Neuronal stem cell (in vitro differentiated cells): ENCODE measurements at places on chromosomes 1 and 21.
A peak's percentile ranks its signal among the peaks of the same experiment; 100 is the strongest.

- H3K36me3 ChIP-seq: no peaks in the 10 kb centered on the region
- peak overlapping the region; percentile 61 for H3K4me3 ChIP-seq
- H3K27ac ChIP-seq: no peak overlapping the region
- no peaks in the 10 kb centered on the region for H3K27me3 ChIP-seq
Observed at GRCh38 chr21:34166468-34166867, 93.1 kb downstream of the MRPS6 start.

GRCh38 chr1:235019471-235019870 lies 109.2 kb downstream of the TOMM20 start:
- H3K27ac ChIP-seq: no peak overlapping the region
- DNase-seq: no peak
- H3K4me1 ChIP-seq: peaks cover 20% of the 10 kb centered on the region
- no peak overlapping the region for H3K4me3 ChIP-seq
- H3K27me3 ChIP-seq: no peaks in the 10 kb centered on the region
- no peaks in the 10 kb centered on the region for H3K36me3 ChIP-seq

- H3K27ac ChIP-seq: no peak overlapping the region
- no peaks in the 10 kb centered on the region for H3K4me1 ChIP-seq
- no peaks in the 10 kb centered on the region for H3K36me3 ChIP-seq
- H3K27me3 ChIP-seq: no peaks in the 10 kb centered on the region
- no peak for DNase-seq
Observed at GRCh38 chr1:244995602-244996400, 131.5 kb upstream of the HNRNPU start.

GRCh38 chr1:247112479-247112781 lies 8.3 kb upstream of the ZNF669 start:
- no peaks in the 10 kb centered on the region for H3K36me3 ChIP-seq
- peaks cover 10% of the 10 kb centered on the region for H3K27me3 ChIP-seq
- H3K4me3 ChIP-seq: peak overlapping the region; percentile 88
- peaks cover 7% of the 10 kb centered on the region for H3K4me1 ChIP-seq
- no peak for DNase-seq
- no peak overlapping the region for H3K27ac ChIP-seq

DNA sequence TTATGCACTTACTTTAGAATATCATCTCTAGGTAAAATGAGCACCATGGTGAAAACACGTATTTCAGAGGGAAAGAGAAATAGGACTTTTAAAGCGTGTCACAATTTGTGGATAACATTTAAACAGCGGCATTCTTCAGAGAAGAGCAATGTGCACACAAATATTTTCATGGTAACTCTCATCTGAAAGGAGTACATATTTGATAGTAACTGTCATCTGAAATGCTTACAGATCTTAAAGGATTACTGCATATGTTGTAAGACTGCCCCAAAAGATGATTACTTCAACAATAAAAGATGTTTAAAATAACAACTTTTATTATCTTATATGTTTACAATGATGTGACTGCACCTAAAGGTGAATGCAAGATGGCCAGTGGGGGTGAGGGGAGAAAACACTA lies 408.8 kb downstream of the PLA2G4A start:
- DNase-seq: no peak
- no peaks in the 10 kb centered on the region for H3K27me3 ChIP-seq
- H3K27ac ChIP-seq: no peak overlapping the region
- no peaks in the 10 kb centered on the region for H3K4me1 ChIP-seq
- no peaks in the 10 kb centered on the region for H3K36me3 ChIP-seq

GRCh38 chr1:40310983-40311642 lies 6.0 kb downstream of the COL9A2 start:
- no peak overlapping the region for H3K4me3 ChIP-seq
- peaks cover 26% of the 10 kb centered on the region for H3K4me1 ChIP-seq
- peaks cover 7% of the 10 kb centered on the region for H3K27me3 ChIP-seq
- no peak overlapping the region for H3K27ac ChIP-seq
- no peak for DNase-seq

DNA sequence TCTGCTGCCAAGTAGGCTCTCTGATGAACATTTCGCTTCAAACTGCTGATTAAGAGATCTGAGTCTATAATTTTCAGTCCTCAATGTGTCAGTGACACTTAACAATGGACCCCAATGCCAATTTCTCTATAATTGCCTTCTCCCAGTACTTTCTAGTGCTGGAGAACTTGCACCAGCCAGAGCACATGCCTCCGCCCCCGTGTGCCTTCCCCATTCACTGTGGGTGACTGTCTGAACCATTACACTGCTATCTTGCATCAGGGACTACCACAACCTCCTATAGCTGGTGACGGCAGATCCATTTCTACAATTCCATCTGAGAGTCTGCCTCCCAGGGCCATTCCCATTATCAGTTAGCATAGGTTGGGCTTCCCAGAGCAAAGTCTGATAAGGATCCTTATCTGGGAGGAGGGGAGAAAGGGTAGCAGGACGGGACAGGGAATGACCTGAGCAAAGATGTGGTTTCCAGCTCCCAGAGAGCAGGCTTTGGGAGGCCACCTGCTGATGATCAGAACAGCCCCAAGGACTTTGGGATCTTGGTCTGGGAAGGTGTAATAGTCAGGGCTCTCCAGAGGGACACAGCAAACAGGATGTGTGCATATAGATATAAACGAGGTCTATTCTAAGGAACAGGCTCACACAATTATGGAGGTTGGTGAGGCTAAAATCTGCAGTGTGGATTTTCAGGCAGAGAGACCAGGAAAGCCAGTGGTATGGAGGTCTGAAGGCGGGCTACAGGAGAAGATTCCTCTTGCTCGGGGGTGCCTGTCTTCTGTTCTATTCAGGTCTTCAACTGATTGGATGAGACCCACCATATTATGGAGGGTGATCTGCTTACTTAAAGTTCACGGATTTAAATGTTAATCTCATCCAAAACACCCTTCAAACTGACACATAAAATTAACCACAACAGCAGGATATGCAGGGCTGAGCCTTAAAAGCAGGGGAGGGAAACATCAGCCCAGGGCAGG lies 238.2 kb downstream of the PTPRU start:
- no peaks in the 10 kb centered on the region for H3K36me3 ChIP-seq
- no peaks in the 10 kb centered on the region for H3K4me1 ChIP-seq
- no peak overlapping the region for H3K27ac ChIP-seq
- DNase-seq: no peak

DNA sequence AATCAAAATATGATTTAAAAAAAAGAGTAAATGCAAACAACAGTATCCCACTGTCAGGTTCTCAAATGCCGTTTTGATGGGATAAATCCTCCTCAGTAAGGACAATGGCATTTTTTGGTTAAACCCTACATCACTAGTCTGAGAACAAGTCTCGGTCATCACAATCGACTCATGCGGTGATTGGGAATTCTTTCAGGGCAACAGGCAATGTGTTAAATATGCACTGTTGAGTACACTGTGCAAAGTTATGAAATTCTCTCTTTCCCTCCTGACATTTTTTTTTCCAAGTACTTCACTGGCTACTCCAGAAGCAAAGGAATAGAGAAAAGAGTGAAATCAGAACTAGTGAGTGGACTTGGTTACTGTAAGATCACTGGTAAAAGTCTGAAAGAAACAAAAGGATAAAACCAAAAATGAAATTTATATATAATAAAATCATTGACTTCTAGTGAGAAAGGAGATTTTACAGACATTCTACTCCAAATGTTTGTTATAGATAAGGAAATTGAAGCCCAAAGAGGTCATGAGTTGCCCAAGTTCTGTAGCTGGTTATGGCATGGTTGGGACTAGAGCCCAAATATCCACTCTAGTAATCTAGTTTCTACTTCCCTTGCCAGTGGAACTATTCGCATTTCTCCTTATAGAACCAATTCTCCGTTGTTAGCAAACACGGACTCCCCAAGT lies 111.3 kb downstream of the TGFBR3 start:
- H3K27me3 ChIP-seq: no peaks in the 10 kb centered on the region
- no peak overlapping the region for H3K27ac ChIP-seq
- peaks cover 9% of the 10 kb centered on the region for H3K4me1 ChIP-seq
- H3K36me3 ChIP-seq: no peaks in the 10 kb centered on the region

- H3K4me1 ChIP-seq: peaks cover 9% of the 10 kb centered on the region
- no peak for DNase-seq
- H3K36me3 ChIP-seq: peaks cover 32% of the 10 kb centered on the region
Observed at GRCh38 chr1:28735961-28736449, 735 bp upstream of the YTHDF2 start.

DNA sequence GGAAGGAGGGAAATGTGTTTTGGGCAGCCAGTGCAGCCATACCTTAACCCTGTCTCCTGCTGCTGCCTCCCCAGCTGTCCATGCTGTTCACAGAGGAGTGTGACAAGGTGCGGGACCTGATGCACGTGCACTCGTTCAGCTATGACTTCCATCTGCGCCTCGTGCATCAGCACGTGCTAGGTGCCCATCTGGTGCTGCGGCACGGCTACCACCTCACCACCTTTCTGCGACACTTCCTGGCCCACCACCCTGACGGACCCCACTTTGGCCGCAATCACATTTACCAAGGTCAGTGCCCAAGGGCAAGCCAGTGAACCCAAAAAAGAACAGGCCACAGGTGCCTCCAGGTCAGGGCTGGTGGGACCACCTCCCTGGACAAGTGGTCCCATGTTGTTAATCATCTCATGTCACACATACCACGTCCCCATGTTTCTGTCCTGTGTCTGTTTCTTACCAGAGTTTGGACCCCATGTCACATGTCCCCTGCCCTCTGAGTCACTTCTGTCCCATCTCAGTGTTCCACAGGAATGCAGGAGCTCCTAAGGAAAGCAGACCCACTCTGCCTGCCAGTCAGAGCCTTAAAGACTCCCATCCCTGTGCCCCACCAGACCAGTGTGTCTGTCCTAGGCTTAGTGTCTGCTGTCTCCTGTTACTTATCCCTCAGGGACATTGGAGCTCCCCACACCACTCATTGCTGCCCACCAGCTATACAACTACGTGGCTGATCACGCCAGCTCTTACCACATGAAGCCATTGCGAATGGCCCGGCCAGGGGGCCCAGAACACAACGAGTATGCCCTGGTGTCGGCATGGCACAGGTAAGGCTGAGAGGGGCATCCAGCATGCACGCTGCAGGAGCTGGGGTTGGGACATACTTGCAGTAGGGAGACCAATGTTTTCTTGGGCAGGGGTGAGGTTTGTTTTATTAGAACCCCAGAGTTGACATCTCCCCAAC lies 6.6 kb downstream of the HYI start:
- H3K36me3 ChIP-seq: peaks cover 99% of the 10 kb centered on the region
- H3K27ac ChIP-seq: no peak overlapping the region
- H3K4me1 ChIP-seq: no peaks in the 10 kb centered on the region
- H3K27me3 ChIP-seq: no peaks in the 10 kb centered on the region

GRCh38 chr21:42818328-42818749 lies 61.0 kb downstream of the WDR4 start:
- H3K27ac ChIP-seq: no peak overlapping the region
- peaks cover 2% of the 10 kb centered on the region for H3K27me3 ChIP-seq
- DNase-seq: no peak
- H3K4me1 ChIP-seq: no peaks in the 10 kb centered on the region
- no peaks in the 10 kb centered on the region for H3K36me3 ChIP-seq
- H3K4me3 ChIP-seq: no peak overlapping the region

GRCh38 chr1:200373811-200374231 lies 36.0 kb downstream of the ZNF281 start:
- H3K4me1 ChIP-seq: peaks cover 3% of the 10 kb centered on the region
- no peaks in the 10 kb centered on the region for H3K36me3 ChIP-seq
- H3K27me3 ChIP-seq: no peaks in the 10 kb centered on the region
- DNase-seq: peak; percentile 37
- peak overlapping the region; percentile 9 for H3K27ac ChIP-seq

DNA sequence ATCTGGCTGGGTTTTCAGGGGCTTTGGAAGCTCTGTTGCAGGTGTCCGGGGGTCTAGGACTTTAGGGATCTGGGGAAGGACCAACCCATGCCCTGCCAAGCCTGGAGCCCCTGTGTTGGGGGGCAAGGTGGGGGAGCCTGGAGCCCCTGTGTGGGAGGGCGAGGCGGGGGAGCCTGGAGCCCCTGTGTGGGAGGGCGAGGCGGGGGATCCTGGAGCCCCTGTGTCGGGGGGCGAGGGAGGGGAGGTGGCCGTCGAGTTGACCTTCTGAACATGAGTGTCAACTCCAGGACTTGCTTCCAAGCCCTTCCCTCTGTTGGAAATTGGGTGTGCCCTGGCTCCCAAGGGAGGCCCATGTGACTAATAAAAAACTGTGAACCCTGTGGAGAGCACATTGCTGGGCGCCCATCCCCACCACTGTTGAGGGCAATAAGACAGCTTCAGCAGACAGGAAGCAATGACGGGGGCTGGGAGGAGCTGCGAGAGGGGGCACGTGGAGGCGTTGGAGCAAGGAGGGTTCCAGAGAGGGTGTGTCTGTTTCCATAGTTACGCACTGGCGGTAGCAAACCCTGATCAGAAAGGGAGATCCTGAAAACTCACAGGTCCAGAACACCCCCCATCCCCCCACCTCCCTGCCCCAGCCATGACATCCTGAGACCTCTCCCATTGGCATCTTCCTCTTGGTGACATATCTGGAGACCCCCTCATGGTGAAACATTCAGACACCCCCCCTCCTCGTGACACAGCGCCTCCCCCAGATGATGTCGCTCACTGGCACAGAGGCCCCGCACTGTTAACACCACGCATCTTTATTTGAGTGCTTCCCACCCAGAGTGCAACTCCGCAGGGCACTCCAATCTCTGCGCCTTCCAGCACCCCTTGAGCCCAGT lies 8.4 kb downstream of the MYBPH start:
- H3K36me3 ChIP-seq: no peaks in the 10 kb centered on the region
- no peaks in the 10 kb centered on the region for H3K27me3 ChIP-seq
- no peak overlapping the region for H3K4me3 ChIP-seq
- no peaks in the 10 kb centered on the region for H3K4me1 ChIP-seq
- no peak overlapping the region for H3K27ac ChIP-seq

DNA sequence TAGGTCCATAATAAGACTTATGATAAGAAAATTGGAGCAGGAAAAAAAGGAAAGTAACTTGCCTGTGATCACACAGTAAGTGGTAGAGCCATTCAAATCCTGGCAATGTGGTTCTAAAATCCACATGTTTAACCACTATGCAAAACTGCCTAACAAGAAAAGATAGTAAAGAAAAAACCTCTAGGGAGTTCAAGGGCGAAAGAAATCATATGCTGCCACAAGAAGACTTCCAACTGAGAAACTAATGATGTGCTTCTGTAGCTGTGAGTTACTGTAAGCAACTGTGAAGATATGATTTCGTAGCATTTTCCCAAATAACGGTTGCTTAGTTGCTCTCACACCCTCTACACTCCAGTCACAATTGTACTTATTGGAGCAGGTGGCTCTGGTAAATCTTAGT lies 20.9 kb upstream of the LYPLAL1 start:
- DNase-seq: no peak
- H3K4me3 ChIP-seq: no peak overlapping the region
- H3K36me3 ChIP-seq: no peaks in the 10 kb centered on the region
- no peak overlapping the region for H3K27ac ChIP-seq

GRCh38 chr1:243849421-243850201 lies 432 bp downstream of the AKT3 start:
- no peaks in the 10 kb centered on the region for H3K36me3 ChIP-seq
- peak overlapping the region; percentile 64 for H3K4me3 ChIP-seq
- no peaks in the 10 kb centered on the region for H3K27me3 ChIP-seq
- DNase-seq: peak; percentile 42
- H3K27ac ChIP-seq: peak overlapping the region; percentile 89
- peaks cover 16% of the 10 kb centered on the region for H3K4me1 ChIP-seq

GRCh38 chr1:59027177-59027576 lies 243.3 kb upstream of the JUN start:
- H3K27ac ChIP-seq: no peak overlapping the region
- H3K27me3 ChIP-seq: no peaks in the 10 kb centered on the region
- no peak for DNase-seq
- no peaks in the 10 kb centered on the region for H3K36me3 ChIP-seq
- no peaks in the 10 kb centered on the region for H3K4me1 ChIP-seq
